AG08396 (cell line): ENCODE measurements at places on chromosomes 1 and 21.

DNA sequence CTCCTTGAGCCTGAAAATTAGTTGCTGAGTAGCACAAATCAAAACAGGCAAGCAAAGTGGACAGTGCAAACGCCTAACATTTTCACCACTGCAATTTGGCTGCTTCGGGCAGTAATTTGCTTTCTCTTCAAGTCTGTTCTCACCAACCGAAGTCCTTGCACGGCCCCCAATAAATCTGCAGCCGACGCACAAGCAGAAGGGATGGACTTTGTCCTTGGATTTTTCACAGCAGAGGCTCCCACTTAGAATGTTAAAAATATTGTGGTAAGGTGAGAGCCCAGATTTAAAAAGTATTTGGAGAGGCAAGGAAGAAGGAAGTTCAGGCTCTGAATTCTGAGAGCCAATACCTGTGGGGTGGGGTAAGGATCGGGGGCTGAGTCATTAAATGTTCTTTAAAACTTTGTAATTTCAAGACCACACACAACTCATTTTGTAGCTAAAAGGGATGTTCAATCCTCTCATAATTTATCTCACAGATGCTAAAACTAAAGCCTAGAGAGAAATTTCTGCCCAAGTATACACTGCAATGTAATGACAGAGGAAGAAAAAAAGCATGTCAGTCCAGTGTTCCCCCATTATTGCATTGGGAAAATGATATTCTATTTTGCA is 6.2 kb downstream of the CD247 start:
- DNase-seq = no peak

- DNase-seq = no peak
Observed at GRCh38 chr1:246020211-246020954, 486.7 kb downstream of the SMYD3 start.

DNA sequence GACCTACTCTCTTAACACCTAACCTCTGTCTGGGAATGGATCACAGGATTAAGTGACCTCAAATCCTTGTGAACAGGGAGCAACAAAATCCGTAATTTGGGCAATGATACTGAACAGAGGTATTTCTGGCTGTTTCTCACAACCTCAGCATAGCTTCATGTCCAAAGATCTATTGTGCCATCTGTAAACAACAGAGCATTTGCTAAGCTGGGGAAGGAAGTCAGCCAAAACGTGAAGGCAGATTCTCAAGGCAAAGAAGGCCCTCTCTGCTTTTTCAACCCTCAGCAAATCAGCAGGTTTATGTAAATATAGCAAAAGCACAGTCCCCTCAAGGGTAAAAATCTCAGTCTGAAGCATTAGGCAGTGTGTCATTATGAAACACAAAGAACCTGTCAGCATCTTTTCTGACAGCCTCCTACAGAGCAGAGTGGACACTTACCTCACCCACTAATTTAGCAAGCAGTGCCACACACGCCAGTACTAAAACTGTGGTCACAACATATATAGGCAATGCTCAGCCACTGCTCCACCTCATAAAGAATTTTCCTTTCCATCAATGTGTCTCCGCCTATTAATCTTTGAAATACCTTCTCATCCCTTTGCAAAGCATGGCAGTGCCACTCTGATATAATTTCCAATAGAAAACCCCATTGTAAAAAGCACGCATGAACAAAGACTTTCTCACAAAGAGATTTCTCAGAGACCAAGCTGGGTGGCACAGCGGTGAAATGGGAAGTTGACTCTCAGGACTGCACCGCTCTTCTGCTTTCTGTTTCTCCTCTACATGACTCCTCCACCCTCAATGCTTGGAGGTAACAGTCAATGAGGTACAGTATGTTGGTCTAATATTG is 188.0 kb downstream of the RERE start:
- DNase-seq = peak; percentile 30

GRCh38 chr1:39698568-39698967 is 7.3 kb upstream of the HPCAL4 start:
- no peak for DNase-seq

GRCh38 chr1:104760017-104760416 is 1010.3 kb downstream of the AMY1C start:
- no peak for DNase-seq

DNA sequence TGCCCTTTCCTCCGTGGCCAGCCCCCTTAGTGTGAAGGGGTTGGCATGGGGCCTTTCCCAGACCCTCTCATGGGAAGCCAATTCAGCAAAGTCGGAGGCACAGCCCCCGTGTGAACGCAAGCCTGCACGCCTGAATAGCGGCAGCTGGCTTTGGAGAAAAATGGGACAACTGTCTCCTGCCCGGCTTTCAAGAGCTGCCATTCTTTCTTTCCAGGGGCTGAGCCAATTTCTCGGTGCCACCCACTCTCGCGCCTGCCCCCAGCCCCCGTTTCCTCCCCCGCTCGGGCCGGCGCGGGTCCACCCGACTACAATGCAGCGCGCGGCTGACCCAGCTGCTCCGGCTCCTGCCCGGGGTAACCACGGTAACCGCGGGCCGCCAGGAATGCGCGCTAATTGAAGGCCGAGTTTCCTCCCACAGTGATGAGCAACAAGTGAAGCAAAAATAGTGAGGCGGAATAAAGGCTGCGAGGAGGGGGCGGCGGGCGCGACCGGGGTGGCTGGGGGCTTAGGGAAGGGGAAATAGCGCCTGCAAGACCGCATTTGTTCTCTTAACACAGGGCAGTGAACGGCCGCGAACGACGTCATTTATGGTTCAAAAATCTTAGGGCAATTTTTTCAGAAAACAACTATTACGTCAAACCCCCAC is 27.8 kb downstream of the ILDR2 start:
- peak; percentile 90 for DNase-seq

DNA sequence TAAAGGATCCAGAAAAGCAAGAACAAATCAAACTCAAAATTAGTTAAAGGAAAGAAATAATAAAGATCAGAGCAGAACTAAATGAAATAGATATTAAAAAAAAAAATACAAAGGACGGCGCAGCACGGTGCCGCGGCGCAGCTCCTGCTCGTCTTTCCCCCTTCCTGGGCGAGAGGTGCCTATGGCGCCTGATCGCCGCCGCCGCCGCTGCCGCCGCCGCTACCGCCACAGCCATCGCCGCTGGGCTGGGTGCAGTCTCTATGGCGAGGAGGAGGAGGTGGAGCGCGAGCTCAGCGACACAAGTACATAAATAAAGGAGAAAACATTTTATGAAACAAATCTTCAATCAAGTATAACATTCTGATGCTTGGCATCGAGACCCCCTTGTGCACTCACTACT is 77.6 kb upstream of the VANGL1 start:
- no peak for DNase-seq

- no peak for DNase-seq
Observed at GRCh38 chr1:182226618-182227017, 165.0 kb downstream of the GLUL start.

GRCh38 chr1:165840423-165840822 is 13.0 kb downstream of the UCK2 start:
- DNase-seq = no peak

DNA sequence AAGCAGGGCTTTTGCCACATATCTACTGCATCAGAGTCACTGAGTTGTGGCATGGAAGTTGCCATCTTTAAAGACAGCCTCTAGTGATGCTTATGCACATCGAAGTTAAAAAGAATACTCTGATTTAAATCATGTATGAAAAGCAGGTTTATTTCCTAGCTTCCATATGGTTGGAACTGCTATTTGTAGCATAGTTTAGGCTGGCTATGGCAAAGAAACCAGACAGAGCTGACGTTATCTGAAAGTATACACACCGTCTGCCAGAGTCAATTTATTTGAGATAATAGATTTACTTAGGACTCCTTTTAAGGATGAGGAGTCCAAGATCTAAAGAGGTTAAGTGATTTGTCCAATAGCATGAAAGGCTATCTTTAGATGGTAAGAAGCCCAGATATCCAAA is 536.9 kb upstream of the ADGRL4 start:
- DNase-seq = no peak

- DNase-seq = no peak
Observed at GRCh38 chr1:183582021-183582713, 8.1 kb downstream of the NCF2 start.

- DNase-seq = no peak
Observed at GRCh38 chr21:45152265-45152746, 77.9 kb downstream of the ADARB1 start.

GRCh38 chr1:87000460-87000859 is 86.0 kb downstream of the HS2ST1 start:
- DNase-seq = no peak

DNA sequence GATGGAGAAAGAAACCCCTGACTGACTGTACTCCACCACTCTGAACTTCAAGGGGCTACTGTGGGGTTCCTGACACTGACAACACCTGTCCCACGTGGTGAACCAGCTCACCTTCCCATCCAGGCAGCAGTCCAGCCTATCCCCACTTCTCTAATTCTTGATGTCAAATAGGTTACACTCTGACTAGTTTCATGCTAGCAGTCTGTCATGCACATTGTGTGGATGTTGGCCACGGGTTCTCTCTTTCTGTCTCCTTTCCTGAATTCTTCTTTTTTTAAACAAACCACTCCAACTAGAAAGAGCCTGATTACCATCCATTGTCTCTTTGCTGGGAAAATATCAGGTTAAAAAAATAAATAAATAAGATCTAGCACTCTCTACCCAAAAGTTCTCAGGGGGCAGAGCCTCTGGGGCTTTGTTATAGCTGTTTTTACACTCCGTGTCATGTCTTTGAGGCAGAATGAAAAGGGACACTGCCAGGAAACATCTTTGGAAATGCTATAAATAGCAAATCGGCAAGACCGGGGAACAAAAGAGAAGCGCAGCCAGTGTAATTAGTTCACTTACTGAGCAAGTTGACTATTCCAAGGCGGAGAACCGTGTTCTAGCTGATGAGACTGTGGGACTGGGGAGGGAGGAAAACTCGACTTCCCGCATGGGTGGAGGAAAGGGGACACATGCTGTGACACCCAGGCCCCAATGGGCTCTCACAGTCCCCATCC is 356.1 kb downstream of the OMA1 start:
- no peak for DNase-seq

- no peak for DNase-seq
Observed at GRCh38 chr1:85484264-85484663, 19.3 kb upstream of the DDAH1 start.

- DNase-seq = peak; percentile 96
Observed at GRCh38 chr1:43582162-43582566, 51.5 kb downstream of the PTPRF start.

- peak; percentile 32 for DNase-seq
Observed at GRCh38 chr1:208136459-208137182, 107.6 kb downstream of the PLXNA2 start.

DNA sequence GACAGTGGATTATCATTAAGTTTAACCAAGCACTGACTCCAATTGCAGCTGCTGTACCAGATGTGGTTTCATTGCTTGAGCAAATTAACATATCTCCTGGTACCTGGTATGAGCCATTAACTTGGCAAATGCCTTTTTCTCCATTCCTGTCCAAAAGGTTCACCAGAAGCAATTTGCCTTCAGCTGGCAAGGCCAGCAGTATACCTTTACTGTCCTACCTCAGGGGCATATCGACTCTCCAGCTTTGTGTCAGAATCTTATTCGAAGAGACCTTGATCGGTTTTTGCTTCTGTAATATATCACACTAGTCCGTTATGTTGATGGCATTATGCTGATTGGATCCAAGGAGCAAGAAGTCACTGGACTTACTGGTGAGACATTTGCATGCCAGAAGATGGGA is 9.5 kb upstream of the GTF2B start:
- no peak for DNase-seq

- DNase-seq = no peak
Observed at GRCh38 chr1:168441745-168442144, 102.1 kb downstream of the XCL2 start.

GRCh38 chr1:63746129-63746864 is 27.5 kb upstream of the ROR1 start:
- no peak for DNase-seq

GRCh38 chr1:91601554-91602376 is 101.1 kb downstream of the CDC7 start:
- DNase-seq = no peak

- no peak for DNase-seq
Observed at GRCh38 chr1:233412812-233413211, 85.3 kb downstream of the MAP3K21 start.

- no peak for DNase-seq
Observed at GRCh38 chr1:186518395-186518794, 57.5 kb upstream of the PDC start.

DNA sequence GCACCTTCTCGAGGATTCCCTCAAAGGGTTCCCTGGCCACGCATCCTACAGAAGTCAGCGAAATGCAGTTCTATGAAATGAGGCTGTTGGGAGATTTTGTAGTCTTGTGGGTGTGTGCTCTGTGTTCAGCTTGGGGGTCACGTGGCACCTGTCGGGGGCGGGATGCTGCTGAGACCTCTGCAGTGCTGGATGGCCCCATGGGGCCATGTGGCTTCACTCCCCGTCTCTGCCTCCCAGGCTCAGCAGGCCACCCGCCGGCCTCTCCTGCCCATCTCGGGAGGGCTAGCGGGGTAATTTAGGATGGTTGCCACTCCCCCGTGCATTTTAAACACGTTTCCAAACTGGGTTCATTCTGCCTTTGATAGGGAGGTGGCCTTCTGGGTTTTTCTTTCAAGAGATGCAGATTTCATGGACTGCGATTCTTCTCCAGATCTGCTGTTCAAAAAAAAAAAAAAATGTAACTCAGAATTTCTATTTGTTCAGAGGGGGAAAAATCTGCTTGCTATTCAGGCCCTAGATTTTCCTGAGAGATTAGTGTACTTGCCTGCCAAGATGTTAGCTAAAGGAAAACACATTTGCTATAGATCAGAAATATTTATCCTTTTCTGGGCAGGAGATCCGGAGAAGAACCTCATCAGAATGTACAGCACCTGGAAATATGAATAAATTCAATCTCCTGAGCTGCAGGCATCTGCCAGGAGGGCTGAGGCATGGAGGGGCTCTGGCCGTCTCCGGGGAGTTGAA is 277.2 kb upstream of the VAMP3 start:
- no peak for DNase-seq

DNA sequence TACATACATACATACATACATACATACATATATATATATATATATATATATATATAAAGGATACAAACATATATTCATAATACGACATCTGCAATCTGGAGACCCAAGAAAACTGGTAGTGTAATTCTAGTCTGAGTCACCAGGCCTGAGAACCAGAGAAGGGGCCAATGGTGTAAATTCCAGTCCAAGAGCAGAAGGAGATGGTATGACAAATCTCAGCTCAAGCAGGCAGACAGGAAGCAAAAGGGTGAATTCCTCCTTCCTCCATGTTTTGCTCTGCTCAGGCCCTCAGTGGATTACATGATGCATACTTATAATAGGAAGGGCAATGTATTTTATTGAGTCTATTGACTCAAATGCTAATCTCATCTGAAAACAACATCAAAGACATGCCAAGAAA is 1060.4 kb upstream of the TMPRSS15 start:
- no peak for DNase-seq

DNA sequence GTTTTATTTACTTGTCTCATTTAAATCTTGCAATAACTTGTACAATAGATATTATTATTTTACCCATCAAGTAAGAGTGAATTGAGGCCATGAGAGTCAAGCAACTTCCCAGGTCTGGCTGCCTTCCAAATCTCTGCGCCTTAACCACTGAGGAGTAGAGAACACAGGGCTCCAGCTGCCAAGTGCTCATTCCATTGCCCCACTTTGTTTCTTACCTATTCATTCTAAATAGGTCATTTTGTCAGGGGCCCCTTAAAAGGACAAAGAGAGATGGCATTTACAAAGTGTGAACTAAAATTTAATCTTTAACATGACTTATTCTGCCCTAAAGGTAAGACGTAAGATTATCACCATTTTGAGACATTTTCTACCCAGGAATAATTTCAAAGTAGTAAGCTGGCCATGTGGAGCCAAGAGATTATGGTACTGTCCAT is 3.5 kb downstream of the PPP1R15B start:
- DNase-seq = peak; percentile 54

- no peak for DNase-seq
Observed at GRCh38 chr1:23979387-23979880, 693 bp downstream of the SRSF10 start.

- DNase-seq = no peak
Observed at GRCh38 chr1:24069817-24070216, 42.1 kb downstream of the MYOM3 start.
